SJSA1 (cell line): ENCODE measurements at places on chromosomes 7 and 10. TPM values are rescaled to one million over a fixed set of nuclear protein-coding genes. Genes with fewer than 3 reads are reported as not detected.

GRCh38 chr7:135375908-135376699 is 133.8 kb downstream of the CNOT4 start:
- DNase-seq, result no peak

DNA sequence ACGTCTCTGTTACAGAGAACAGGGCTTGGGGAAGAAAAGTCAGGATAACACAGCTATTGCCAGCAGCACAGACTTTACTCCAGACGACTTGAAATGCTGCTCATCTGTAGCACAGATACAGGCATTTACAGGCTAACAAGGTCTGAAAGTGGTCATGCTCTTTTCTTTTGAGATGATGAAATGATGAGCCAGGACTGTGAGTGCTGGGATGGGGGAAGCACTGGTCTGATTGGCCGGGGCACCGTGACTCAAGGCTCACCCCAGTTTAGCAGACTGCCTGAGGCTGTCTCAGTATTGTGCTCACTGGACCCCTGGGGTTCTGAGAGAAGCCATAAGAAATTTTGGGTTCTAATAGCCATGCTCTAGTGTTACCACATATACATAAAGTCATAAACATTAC is 12.4 kb downstream of the SMKR1 start:
- no peak for DNase-seq

GRCh38 chr10:116918583-116918982 is 69.3 kb downstream of the ENO4 start:
- no peak for DNase-seq

- DNase-seq, result peak; percentile 44
Observed at GRCh38 chr7:43693687-43694398, 35.5 kb downstream of the COA1 start.

GRCh38 chr7:137000621-137001020 is 132.2 kb downstream of the CHRM2 start:
- DNase-seq, result no peak

DNA sequence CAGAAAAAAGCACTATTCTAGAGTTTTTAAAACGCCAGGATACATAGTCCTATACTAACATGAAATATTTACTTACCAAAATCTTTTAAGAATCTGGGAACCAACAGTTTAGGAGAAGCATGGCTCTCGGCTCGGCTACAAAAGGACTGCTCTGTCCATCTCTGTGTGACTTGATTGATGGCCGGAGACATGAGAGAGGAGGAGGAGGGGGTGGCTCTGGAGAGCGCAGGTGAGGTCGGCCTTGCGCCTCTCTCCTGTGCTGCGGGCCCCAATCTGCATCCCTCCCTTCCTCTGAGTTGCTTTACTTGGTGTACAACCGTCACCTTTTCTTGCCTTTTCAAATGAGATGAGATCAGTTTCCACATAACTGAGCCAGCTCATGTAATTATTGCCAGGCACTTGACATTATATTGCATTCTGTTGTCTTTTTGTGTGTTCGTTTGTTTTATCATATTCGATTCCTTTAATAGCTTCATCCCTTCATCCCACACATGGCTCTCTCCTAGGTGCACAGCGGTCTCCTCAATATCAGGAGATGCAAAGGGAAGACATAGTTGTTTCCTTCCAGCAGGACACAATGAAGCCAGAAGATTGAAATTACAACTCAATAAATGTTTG is 87.8 kb upstream of the KLF6 start:
- no peak for DNase-seq

GRCh38 chr10:125102821-125103220 is 57.5 kb downstream of the CTBP2 start:
- DNase-seq, result no peak

- DNase-seq, result no peak
Observed at GRCh38 chr10:57015595-57016318, 654.7 kb upstream of the ZWINT start.

- no peak for DNase-seq
Observed at GRCh38 chr10:102612964-102613275, 31.4 kb upstream of the TRIM8 start.

DNA sequence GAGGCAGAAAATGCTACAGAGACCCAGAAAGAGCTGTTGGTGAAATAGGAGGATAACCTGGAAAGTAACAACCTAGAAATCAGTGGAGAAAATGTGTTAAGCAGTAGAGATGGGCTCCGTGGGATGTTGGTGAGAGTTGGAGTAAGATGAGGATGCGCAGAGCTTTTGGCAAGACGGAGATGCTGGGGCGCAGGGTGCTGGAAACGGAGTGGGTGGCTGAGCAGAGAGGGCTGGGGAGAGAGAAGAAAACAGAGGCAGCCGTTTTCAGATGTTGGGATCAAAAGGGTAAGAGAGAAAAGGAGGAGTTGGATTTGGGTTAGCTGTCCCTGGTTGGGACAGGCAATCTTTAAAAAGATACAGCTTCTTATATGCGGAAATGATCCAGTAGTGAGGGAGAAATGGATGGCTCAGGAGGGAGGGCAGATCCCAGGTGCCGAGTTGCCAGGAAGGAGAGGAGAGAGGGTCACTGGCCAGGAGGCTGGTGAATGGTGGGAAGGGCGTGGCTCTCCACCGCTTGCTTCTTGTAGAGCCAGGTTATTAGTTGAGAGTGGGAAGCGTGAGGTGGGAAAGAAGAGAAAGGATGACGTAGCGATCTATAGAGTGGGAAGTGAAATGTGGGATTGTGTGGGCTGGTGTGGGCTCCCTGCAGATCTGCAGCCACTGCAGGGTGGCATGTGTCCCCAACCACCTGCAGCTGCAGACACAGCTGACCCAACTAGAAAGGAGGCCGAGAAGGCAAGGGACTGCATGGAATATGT is 182.2 kb upstream of the SVIL start:
- DNase-seq, result no peak

DNA sequence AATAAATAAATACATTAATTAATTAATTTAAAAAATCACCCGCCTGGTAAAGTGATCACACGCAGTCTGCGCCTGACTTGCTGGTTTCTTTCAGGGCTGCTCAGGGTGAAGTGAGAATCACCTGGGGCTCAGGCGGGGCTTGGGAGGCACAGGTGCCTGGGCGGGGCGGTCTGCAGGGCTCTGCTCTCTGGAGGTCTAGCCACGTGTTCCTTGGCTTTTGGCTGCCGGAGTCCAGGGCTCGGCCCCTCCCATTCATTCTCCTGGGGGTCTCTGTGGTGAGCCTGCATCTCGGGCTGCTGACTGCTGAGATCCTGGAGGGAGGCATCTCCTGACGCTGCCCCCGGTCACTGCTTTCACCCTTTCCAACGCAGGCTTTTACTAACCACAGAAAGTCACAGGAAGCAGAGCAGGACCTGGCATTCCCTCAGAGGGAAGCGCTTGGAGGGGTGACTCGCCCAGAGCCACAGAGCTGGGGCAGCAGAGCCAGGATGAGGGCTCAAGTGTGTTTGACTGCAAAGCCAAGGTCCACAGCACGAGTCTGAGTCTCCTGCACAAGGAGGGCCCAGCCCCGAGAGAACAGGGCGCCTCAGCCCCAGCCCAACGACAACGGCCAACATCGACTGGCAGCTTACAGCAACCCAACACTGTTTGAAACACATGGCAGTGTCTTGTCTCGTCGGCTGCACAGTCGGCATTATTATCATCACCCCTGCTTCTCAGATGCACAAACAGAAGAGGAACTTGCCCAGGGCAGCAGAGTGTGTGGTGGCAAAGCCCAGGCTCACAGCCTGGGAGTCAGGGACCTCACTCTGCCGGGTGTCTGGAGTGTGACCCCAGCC is 22.4 kb upstream of the MNX1 start:
- no peak for DNase-seq

GRCh38 chr7:99080679-99081078 is 63.2 kb downstream of the SMURF1 start:
- no peak for DNase-seq

DNA sequence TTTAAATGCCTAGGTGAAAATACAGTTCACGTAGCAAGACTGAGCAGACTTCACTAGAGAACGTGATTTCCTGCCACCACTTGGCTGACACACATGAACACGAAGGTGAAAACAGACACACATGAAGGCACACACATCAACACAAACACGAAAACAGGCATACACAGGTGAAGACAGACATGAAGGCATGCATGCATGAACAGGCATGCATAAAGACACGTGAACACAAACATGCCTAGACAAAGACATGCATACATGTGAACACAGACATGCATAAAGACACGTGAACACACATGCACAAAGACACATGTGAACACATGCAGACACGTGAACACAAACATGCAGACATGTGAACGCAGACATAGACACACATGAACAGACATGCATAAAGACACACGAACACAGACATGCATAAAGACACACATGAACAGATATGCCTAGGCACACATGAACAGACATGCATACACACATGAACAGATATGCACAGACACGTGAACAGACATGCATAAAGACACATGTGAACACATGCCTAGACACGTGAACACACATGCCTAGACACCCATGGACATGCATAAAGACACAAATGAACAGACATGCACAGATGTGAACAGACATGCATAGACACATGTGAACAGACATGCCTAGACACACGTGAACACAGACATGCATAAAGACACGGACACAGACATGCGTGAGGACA is 243.1 kb downstream of the ZMYND11 start:
- no peak for DNase-seq

- no peak for DNase-seq
Observed at GRCh38 chr7:2076649-2077064, 156.1 kb downstream of the MAD1L1 start.

- no peak for DNase-seq
Observed at GRCh38 chr7:27835376-27835775, 95.4 kb downstream of the TAX1BP1 start.

- DNase-seq, result no peak
Observed at GRCh38 chr10:130491011-130491692, 355.0 kb downstream of the GLRX3 start.

GRCh38 chr10:5938291-5938690 is 39.1 kb downstream of the IL15RA start:
- no peak for DNase-seq

DNA sequence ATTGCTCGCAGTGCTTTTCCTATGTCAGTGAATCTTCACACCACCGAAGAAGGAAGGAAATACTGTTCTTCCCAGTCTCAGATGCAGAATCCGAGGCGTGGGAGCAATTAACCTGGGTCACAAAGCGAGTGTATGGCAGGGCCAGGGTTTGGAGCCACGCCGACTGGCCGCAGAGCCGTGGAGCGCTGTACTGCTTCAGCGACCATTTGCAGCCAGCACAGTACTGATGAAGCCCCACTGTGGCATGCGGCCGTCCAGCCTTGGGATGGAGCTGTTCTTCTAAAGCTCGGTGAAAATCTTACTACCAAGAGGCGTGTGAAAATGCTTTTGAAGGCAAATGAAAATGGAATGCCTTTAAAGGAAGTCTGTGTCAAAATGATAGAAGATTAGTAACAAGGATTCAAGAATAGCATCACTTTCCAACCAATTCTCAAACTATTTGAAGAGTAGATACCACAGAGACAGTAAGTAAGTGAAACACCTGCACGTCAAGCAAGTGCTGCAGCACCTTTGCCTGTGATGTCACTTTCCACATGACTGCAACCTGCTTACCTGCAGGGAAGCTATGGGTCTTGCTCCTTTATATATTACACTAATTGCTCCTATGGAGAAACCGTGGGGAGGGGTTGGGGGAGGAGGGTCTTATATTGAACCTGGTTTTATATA is 4.9 kb downstream of the PPP2R2D start:
- DNase-seq, result no peak

GRCh38 chr10:130440971-130441370 is 304.8 kb downstream of the GLRX3 start:
- no peak for DNase-seq

DNA sequence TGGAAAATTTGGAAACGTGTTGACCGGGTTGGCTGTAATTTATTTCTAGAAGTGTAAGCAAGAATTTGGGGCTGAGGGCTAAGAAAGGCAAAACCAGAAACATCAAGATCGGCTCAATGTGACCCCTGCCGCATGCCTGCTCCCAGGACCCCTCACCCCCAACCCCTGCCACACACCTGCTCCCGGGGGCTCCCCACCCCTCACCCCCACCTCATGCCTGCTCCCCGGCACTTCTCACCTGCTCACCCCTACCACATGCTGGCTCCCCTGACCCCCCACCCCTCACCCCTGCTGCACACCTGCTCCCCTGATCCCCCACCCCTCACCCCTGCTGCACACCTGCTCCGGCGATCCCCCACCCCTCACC is 19.0 kb upstream of the CFAP46 start:
- no peak for DNase-seq

- DNase-seq, result no peak
Observed at GRCh38 chr7:41779918-41780317, 77.0 kb upstream of the INHBA start.

- no peak for DNase-seq
Observed at GRCh38 chr10:113232928-113233511, 283.0 kb downstream of the TCF7L2 start.

GRCh38 chr10:45373576-45374349 is at the start of gene ALOX5:
Gene ALOX5 (plus strand): TSS chr10:45374216. CDS start chr10:45374280, 64 bp downstream.
- DNase-seq, result no peak

GRCh38 chr7:5418285-5418582 is 5.4 kb downstream of the TNRC18 start:
- no peak for DNase-seq

GRCh38 chr10:89297791-89298190 is 4.1 kb upstream of the IFIT2 start:
- DNase-seq, result no peak

CYP26C1 gene
- not detected in 2 replicates for total RNA-seq

TDRD1 gene
- total RNA-seq, result not detected in 2 replicates

ADCY1 gene
- 0.05 TPM in 1 of 2 replicates, not detected in the other for total RNA-seq

C10orf53 gene
- not detected in 2 replicates for total RNA-seq

DGKB gene
- total RNA-seq, result not detected in 2 replicates

XRCC2 gene
- total RNA-seq, result 6.8 and 12.1 TPM in 2 replicates

GIMAP8 gene
- total RNA-seq, result not detected in 2 replicates

TMEM236 gene
- total RNA-seq, result 0.08 TPM in 1 of 2 replicates, not detected in the other

SEMA3E gene
- 0.18 TPM in 1 of 2 replicates, not detected in the other for total RNA-seq

TPST1 gene
- 50.0 and 51.0 TPM in 2 replicates for total RNA-seq

ADIRF gene
- total RNA-seq, result not detected in 2 replicates

PSD gene
- 0.08 TPM in 1 of 2 replicates, not detected in the other for total RNA-seq
